ENCODE measurements at places on chromosomes 5 and 9.

GRCh38 chr5:149333711-149334443 is 11.4 kb upstream of the GRPEL2 start:
- DNase-seq = no peak

- DNase-seq = no peak
Measured at GRCh38 chr9:136947955-136948510, 3.0 kb downstream of the C8G start.

GRCh38 chr5:140358738-140359310 is 1.2 kb upstream of the SLC4A9 start:
- DNase-seq = peak; percentile 11

GRCh38 chr5:74146796-74147195 is 493.7 kb downstream of the ENC1 start:
- peak; percentile 39 for DNase-seq

- DNase-seq = no peak
Measured at GRCh38 chr5:107428303-107428813, 242.4 kb downstream of the EFNA5 start.

DNA sequence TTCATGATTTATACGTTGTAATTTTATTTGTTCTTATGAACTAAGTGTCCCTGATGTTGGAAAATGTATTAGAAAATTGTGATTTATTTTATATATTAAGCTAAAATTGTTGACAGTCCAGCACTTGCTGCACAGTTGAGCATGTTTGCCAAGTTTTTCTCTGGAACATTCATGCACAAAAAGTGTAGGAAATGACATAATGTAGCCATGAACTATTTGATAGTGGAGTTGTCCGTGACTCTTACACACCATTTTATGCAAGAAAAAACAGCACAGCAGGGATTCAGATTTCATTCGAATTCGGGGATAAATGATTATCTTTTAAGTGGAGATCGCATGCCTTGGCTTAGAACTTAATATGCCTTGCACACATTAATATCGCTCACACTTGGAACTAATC is 708.6 kb upstream of the WWC1 start:
- DNase-seq = no peak

DNA sequence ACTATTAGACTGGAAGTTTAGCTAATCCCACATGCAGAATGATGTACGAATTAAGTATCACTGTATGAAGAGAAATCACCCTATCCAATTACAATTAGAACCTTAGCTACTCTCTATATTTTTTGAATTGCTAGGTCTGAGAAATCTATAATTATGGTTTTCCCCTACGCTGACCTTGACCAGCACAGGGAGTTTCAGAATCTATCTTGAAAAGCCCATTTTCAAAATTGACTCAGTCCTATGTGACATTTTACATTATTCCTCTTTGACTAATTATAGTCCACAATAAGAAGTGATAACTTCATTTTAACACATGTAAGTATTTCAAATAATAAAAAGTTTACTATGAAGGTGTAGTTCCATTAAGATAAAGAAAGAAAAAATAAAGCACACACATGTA is 21.5 kb downstream of the NUDT12 start:
- no peak for DNase-seq

GRCh38 chr5:169602535-169602934 is 19.0 kb downstream of the SPDL1 start:
- no peak for DNase-seq

Data from DMS 273 treated with DMSO at 0.1 percent for 48 hours (cell line).